Sigmoid colon (tissue), 7 donors: ENCODE measurements at places on chromosomes 12 and 14. TPM values are rescaled to one million over a fixed set of nuclear protein-coding genes. Genes with fewer than 3 reads are reported as not detected.

DNA sequence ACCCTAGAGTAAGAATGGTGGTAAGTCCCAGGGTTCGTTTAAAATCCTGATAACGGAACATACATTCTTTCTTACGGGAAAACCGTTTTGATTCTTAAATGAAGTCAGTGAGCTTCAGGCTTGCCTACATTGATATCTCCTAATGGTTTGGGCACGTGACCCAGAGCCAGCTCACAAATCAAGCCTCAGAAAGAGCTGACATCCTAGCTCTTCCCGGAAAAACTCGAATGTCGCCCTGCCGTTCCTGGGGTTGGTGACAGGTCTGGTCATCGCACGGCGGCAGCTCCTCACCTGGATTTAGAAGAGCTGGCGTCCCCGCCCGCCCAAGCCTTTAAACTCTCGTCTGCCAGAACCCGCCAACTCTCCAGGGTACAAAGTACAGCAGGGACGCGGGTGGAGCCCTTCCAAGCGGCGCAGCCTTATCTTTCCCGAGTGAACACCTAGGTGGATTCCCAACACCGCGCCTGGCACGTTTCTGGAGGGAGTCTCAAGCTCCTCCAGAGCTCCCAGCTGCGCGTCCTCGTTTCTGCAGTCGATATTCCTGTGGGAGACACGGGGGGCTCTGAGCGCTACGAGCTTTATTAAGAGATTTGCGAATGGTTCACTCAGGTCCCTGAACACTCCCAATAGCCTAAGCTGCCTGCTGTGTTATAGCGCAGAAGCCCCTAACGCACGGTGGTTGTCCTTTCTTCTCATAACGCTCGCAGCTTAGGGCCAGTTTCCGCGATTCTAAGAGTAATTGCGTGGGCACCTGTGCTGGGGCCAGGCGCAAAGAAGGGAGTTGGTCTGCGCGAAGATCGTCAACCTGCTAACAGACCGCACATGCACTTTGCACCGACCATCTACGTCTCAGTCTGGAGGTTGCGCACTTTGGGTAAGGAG is at the start of gene SSTR1:
SSTR1 (plus strand) TSS at position 169 of the 882 bp plus-strand sequence. CDS start 1,486 bp downstream, outside the sequence.
- no peaks in the 10 kb centered on the region for H3K36me3 ChIP-seq
- peaks cover 42% of the 10 kb centered on the region for H3K27me3 ChIP-seq
- H3K4me3 ChIP-seq: peak within 1 kb of the TSS; percentile 32
- no peak within 1 kb of the TSS for H3K27ac ChIP-seq
- DNase-seq: no peak
- peaks cover 23% of the 10 kb centered on the region for H3K4me1 ChIP-seq

DNA sequence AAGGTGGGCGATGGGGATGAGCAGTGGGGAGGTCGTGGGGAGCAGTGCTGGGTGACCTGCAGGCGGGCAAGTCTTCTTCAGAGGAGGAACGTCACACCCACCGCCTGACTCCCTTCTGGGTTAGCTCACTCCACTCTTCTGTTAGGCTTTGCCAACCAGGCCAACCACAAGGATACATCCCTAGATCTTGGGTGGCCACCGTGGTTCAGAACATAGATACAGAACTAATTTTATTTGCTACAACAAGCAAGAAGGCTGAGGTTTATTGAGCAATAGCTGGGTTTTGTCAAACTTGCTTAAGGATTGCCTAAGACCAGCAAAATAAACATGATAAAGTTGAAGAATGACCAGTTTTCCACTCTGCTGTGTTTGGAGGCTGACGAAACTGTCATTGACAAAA is 109.4 kb downstream of the DACT1 start:
- peaks cover 30% of the 10 kb centered on the region for H3K4me1 ChIP-seq
- peak overlapping the region; percentile 39 for H3K27ac ChIP-seq
- DNase-seq: peak; percentile 84
- no peaks in the 10 kb centered on the region for H3K27me3 ChIP-seq
- H3K4me3 ChIP-seq: no peak overlapping the region

- no peak overlapping the region for H3K4me3 ChIP-seq
- H3K4me1 ChIP-seq: no peaks in the 10 kb centered on the region
- H3K27me3 ChIP-seq: no peaks in the 10 kb centered on the region
These were observed 402.1 kb downstream of the NAV3 start for GRCh38 chr12:78232756-78233155.

DNA sequence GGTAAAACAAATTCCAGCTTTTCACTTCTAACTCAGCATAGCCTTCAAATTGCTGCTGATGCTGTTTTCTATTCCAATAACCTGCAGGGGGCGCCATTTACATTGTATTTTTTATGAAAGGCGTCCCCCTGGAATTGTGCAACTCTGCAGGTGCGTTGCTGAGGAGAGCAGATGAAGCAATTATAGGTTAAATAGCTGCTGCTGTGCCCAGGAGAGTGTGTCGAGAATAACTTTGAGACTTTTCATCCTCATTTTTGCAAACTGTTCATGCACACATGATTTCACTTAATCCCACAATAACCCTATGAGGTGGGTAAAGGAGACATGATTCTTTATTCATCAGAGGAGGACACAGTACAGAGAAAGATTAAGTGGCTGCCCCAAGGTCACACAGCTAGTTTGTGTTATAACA is 75.7 kb downstream of the MYRFL start:
- H3K4me3 ChIP-seq: no peak overlapping the region
- peak; percentile 79 for DNase-seq
- no peak overlapping the region for H3K27ac ChIP-seq
- H3K36me3 ChIP-seq: no peaks in the 10 kb centered on the region

- no peak for DNase-seq
- H3K27me3 ChIP-seq: no peaks in the 10 kb centered on the region
- H3K4me1 ChIP-seq: no peaks in the 10 kb centered on the region
- H3K27ac ChIP-seq: no peak overlapping the region
These were observed 345.0 kb downstream of the ATP23 start for GRCh38 chr12:58286353-58286752.

DNA sequence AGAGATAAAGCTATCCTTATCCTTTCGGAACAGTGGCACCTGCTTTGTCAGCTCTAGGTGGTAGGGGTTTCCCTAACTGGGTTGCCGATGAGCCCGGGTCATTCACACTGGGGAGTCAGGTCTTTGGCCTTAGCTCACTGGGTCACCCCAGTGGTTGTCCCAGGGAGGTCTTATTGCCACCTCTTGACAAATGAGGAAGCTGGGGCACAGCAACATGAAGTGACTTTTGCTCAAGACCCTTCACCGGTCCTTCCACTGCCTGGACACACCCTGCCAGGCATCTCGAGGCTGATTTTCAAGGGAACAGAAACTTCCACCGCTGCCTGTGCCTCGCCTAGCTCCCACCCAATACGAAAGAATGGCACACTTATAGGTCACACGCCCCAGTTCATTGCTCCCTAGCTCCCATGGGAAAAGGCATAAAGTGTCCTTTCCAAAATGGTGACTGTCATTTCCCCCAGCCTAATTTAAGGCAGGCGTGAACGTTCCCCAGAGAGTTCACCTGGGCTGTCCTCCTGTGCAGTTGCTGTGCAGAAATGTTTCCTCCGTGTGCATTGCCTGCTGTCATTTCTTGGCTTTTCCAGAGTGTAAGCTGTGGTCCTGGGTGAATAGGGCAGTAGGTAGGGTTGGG is 156.1 kb upstream of the CCND2 start:
- no peaks in the 10 kb centered on the region for H3K27me3 ChIP-seq
- H3K27ac ChIP-seq: no peak overlapping the region
- H3K36me3 ChIP-seq: no peaks in the 10 kb centered on the region
- H3K4me1 ChIP-seq: no peaks in the 10 kb centered on the region

GRCh38 chr14:99747582-99748330 is 45.5 kb upstream of the EML1 start:
- no peak overlapping the region for H3K4me3 ChIP-seq
- H3K27ac ChIP-seq: peak overlapping the region; percentile 80
- H3K36me3 ChIP-seq: no peaks in the 10 kb centered on the region
- no peaks in the 10 kb centered on the region for H3K27me3 ChIP-seq
- no peak for DNase-seq
- peaks cover 57% of the 10 kb centered on the region for H3K4me1 ChIP-seq

GRCh38 chr12:89384050-89384758 is 31.9 kb upstream of the DUSP6 start:
- H3K4me3 ChIP-seq: no peak overlapping the region
- peaks cover 39% of the 10 kb centered on the region for H3K4me1 ChIP-seq
- DNase-seq: peak; percentile 75

CLEC1B gene
- not detected for total RNA-seq

PNMA1 gene
- 36.4 TPM for total RNA-seq

RTRAF gene
- 53.9 TPM for total RNA-seq

ADSS1 gene
- total RNA-seq: 10.2 TPM

GTF2A1 gene
- 20.2 TPM for total RNA-seq
